ENCODE measurements at places on chromosomes 11 and 22.

- no peak for DNase-seq
Observed at GRCh38 chr11:47186076-47186699, at the start of gene PACSIN3. Gene PACSIN3, minus strand, starts transcription at chr11:47186434. Its CDS starts 3,707 bp downstream, at chr11:47182727.

- no peak for DNase-seq
Observed at GRCh38 chr11:68441466-68442230, 18.9 kb upstream of the PPP6R3 start.

- no peak for DNase-seq
Observed at GRCh38 chr11:123356539-123356938, 73.5 kb upstream of the GRAMD1B start.

DNA sequence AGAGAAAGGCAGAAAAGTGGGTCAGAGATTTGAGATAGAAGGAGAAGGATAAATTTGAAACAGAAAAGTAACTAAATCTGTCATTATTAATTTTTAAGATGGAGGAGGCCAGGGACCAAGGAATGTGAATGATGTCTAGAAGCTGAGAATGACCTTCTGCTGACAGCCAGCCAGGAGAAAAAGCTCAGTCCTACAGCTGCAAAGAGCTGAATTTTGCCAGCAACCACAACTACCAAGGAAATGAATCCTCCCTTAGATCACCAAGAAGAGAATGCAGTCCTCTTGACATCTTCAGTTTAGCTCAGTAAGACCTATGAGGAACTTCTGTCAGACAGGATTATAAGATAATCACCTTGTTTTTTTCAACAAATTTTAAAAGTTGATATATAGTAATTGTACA is 538.2 kb downstream of the LRRC4C start:
- no peak for DNase-seq

- no peak for DNase-seq
Observed at GRCh38 chr22:21826204-21826603, 41.2 kb downstream of the MAPK1 start.

DNA sequence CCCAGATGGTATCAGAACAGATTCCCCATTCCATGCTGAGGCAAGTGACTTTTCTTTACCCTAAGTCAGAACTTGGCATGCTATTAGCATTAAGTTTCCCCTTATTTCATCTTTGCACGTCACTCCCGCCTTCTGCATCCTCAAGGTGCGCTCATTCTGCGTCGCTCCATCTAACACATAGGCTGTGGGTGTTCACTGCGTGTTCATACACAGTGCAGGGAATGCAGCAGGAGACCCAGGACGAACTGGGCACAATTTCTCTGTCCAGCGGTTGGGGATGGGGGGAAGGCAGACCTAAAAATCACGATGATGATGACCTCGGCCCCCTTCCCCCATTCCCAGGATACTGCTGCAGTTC is 19.7 kb upstream of the ACR start:
- DNase-seq = no peak

DNA sequence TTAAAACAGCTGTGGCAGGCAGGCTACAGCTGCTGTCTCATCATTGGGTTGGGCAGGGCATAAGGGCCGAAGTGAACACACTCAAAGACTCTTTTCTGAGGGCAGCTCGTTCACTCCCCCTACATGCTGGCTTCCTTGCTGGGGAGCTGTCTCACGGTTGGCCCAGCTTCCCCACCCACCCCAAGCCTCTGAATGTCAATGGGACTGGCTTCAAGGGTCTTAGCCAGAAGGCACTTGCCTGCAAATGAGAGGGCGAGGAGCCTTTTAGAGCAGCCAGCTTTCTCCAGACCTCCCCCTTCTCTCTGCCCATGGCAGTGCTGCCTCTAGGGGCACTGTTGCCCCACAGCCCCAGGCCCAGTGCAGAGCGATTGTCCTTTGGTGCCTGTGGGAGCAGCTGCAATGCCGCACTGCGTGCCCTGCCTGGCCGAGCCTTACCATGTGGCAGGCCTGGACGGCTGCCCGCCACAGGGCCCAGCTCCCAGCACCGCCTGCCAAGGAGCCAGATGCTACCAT is 94.7 kb upstream of the RASSF10 start:
- no peak for DNase-seq

- no peak for DNase-seq
Observed at GRCh38 chr11:15890031-15890713, 466.2 kb downstream of the SOX6 start.

- DNase-seq = no peak
Observed at GRCh38 chr11:46436113-46436512, 44.5 kb upstream of the CHRM4 start.

- no peak for DNase-seq
Observed at GRCh38 chr11:86278226-86278625, 23.8 kb upstream of the HIKESHI start.

- DNase-seq = no peak
Observed at GRCh38 chr11:100009728-100010127, 677.4 kb upstream of the ARHGAP42 start.

- no peak for DNase-seq
Observed at GRCh38 chr22:49152127-49152938, 675.3 kb downstream of the BRD1 start.

DNA sequence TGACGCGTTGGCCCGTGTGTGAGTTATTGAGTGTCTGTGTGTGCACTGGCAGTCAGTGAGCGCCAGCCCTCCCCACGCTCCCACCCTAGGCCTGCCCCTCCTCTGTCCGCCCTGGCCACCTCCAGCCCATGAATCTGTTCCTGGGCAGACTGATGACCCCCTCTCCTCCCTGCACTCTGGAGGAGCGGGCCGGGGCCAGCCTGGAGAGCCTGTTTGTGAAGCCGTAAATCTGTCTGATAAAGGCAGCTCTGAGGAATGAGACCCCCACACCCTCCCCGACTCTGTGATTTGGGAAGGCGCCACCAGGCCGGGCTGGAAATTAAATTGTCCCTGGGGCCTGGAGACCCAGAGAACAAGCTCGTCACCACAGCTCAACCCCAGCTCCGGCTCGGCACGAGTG is 8.6 kb downstream of the TSSC4 start:
- no peak for DNase-seq

- DNase-seq = peak; percentile 38
Observed at GRCh38 chr11:61061081-61061826, 41.0 kb upstream of the CD5 start.

GRCh38 chr22:39094717-39095389 is 2.2 kb upstream of the APOBEC3H start:
- no peak for DNase-seq

GRCh38 chr11:13429836-13430235 is 33.2 kb downstream of the BTBD10 start:
- DNase-seq = no peak

DNA sequence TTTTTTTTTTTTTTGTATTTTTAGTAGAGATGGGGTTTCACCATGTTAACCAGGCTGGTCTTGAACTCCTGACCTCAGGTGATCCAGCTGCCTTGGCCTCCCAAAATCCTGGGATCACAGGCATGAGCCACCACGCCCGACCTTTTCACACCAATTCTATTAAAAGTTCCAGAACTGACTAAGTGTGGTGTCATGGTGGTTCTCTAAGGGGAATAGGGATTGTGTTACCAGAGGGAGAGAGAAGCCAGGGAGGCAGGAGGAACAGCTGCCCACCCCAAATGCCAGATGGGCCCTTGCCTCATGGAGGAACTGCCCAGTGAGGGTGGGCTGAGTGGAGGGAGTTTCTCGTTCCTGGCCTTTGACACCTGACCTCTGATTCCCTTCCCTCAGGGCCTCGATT is 5.9 kb downstream of the RPS6KA4 start:
- no peak for DNase-seq

DNA sequence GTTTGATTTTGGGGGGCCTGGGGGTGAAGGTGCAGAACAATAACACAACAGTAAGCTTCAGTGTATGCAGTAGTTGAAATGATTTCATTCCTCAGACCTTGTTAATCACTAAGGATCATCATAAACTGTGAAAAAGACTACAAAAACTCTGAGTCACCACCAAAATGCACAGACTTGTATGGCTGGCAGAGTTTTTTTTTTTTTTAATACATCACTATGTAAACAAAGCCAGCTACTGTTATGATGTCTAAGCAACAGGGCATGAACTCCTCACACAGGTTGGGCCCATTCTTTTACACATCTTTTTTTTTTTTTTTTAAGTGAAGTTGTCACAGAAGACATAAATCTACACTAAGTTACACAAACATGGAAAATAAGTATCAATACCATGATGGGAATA is 311.9 kb downstream of the GUCY1A2 start:
- DNase-seq = no peak

DNA sequence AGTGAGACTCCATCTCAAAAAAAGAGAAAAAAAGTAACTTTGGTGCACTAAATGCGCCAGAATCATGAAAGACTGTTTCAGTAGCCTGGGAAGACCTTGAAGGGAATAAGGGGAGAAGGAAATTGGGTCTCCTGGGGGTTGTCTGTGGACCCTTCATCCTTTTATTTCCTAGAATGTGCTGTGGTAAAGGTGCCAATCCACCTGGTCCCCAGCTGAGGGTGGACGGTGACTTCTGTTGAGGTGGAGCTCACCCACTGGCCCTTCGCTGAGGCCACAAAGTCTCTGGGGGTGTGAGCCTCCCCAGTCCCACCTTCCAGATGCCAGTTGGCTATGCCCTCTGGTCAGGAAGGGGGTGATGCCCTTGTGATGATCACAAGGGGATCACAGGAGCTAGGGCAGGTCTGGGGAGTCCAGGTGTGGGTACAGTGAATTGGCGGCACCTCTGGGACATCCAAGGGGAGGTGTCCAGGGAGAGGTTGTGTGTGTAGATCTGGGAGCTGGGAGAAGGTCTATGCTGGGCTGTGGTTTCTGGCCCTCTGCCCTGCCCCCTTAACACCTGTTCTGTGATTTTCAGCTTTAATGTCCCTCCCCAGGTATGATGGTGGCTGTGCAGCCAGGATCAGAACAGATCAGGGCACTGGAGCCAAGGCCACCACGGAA is 34.2 kb upstream of the LMO1 start:
- no peak for DNase-seq

DNA sequence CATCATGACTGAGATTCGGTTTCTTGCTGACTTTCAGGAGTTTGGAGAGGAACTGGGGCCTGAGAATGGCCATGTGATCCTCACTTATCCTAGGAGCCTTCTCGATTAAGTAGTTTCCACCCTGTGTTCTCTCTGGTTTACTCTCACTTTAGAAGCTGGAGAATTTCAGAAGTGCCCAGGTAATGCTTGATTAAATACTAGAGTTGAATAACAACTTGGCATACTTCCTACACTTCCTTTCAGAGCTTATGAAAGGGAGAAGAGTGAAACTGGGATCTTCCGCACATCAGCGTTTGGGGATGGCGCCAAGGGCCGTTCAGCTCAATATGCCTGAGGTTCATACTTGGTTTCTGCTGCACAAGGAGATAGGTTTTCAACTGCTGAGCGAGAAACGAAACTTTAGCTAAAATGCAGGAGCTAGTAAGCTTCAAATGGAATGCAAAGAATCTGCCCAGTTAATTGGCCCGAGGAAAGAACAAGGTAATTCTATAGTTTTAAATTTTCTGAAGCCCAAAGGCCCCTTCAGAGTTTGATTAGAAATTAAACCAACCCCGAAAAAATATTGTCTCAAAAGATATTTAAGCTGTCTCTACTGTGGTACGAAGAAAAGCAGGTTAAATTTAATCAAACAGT is 823 bp upstream of the MUC15 start:
- DNase-seq = no peak

DNA sequence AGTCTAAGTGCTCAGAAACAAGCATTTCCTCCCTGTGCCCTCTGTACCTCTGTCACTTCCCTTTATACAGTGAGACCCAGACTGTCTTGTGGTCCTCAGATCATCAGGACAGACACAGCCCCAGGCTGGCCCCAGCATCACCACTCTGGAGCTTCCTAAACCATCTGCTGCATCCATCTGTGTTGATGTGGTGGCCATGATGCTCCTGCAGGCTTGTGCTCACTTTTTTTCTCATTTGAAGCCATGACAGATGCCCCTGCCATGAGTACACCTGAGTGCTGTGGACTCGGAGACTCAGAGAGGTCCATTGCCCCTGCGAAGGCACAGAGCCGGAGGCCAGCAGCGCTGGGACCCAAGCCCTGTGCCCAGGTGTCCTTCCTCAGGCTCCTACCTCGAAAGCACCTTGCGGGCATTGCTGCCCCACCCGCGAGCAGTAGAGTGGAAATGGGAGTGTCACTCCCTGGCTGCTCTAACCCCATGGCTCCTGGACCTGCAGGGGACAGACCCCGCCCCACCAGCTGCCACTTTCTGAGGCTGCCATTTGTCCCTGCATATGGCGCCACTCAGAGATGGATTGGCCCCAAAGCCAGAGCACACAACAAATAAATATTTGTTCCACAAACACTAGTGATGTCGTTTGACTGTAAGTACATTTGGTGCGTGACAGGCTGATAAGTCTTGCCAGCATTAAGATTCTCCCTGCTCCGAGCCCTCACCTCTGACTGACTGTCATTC is 593.5 kb downstream of the TBC1D22A start:
- DNase-seq = no peak

- DNase-seq = no peak
Observed at GRCh38 chr22:31647523-31648320, 14.3 kb downstream of the PISD start.

Measured in GOT3 (cell line).